H1 (cell line): ENCODE measurements at places on chromosomes 5 and 9.

GRCh38 chr5:5622806-5623205, 200.3 kb downstream of the ICE1 start:
- no peaks in the 10 kb centered on the region for H3K4me1 ChIP-seq
- H3K27me3 ChIP-seq, result no peaks in the 10 kb centered on the region
- no peak for DNase-seq
- no peak overlapping the region for H3K4me3 ChIP-seq
- H3K27ac ChIP-seq, result no peak overlapping the region

GRCh38 chr9:127140181-127140580, 17.7 kb upstream of the ANGPTL2 start:
- DNase-seq, result no peak
- H3K36me3 ChIP-seq, result no peaks in the 10 kb centered on the region
- H3K4me3 ChIP-seq, result no peak overlapping the region
- H3K27me3 ChIP-seq, result no peaks in the 10 kb centered on the region

DNA sequence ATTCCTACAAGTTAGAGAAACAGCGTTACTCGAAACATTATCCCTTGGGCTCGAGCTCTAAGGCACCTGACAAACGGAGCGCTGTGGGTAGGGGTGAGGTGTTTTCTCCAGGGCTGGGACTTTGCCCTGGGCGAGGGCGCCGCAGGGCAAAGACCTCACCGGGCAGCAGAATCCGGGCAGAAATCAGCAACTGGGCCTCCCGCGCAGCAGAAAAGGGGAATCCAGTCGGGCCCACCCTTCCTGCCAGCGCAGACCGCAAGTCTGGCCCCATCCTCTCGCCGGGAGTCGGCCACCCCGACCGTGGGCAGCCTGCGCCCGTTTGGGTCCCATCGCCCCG, 430 bp upstream of the MSH3 start:
- no peak for DNase-seq
- H3K4me1 ChIP-seq, result peaks cover 2% of the 10 kb centered on the region; the same call in 1 of the 2 replicates
- H3K27me3 ChIP-seq, result no peaks in the 10 kb centered on the region
- peak overlapping the region; percentile 76 for H3K27ac ChIP-seq
- H3K36me3 ChIP-seq, result peaks cover 3% of the 10 kb centered on the region

- no peaks in the 10 kb centered on the region for H3K27me3 ChIP-seq
- H3K36me3 ChIP-seq, result no peaks in the 10 kb centered on the region
- 0 out of 2 replicates have a peak, but pooled peaks cover 3% of the 10 kb centered on the region for H3K4me1 ChIP-seq
Observed at GRCh38 chr5:67648201-67648671, 451.6 kb upstream of the CD180 start.

DNA sequence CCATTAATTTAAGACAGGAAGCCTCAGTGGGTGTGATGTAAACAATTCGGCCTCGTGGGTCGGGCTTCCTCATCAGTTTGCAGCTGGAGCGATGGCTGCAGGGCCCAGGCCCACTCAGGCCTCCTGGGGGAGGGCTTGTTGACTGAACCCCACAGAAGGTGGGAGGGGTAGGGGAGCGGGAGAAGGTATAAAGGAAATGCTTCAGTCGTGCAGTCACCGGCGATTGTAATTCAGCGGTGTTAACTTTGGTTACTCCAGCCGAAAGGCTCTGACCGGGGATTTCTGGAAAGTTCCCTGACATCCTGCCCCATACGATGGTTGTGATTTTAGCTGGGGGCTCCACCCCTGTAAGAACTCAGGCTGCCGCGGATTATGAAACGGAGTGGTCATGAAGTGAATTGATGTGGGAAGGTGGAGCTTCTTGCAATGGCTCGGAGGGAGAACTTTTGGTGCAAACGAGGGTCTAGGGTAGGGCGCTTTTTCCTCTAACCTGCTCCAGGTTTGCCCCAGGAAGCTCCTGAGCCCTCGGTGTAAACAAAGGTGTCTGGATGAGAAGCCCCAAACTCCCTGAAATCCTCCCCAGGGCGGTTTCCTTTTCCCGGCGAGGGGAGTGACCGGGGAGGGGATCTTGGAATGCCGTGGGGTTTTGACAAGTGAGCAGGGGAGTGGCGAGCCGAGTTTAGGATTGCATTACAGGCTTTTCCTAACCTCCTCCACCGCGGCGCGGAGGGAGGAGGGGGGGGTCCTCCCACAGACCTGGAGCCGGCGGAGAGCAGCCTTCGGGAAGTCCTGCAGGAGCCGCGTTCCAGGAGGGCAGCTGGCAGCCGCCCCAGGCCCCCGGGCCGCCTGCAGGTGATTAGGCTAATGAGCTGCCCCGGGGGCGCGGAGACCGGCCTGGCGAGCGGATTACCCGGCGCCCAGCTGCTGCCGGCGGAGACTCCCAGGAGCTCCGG, 215.5 kb downstream of the PDZD2 start:
- peak overlapping the region; percentile 76 for H3K4me3 ChIP-seq
- 0 out of 2 replicates have a peak overlapping the region, but pooled peaks have one; percentile 31 for H3K27ac ChIP-seq
- DNase-seq, result peak; percentile 38

DNA sequence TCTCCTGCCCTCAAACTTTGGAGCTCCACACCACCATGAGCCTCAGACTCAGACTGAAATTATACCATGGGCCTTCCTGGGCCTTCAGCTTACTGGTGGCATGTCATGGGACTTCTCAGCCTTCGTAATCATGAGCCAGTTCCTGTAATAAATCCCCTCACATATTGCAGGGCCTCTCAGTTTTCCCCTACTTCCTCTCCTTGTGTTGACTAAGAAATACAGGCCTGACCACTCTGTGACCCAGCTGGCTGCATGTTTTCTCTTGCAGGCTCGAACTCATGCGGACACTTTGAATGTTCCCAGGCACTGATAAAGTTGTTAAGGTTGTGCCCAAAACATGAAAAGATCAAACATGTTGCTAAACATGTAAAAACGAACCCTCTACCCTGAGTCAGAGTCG, 26.2 kb upstream of the SHC3 start:
- H3K27ac ChIP-seq, result no peak overlapping the region
- no peaks in the 10 kb centered on the region for H3K4me1 ChIP-seq
- H3K36me3 ChIP-seq, result no peaks in the 10 kb centered on the region
- H3K27me3 ChIP-seq, result no peaks in the 10 kb centered on the region

DNA sequence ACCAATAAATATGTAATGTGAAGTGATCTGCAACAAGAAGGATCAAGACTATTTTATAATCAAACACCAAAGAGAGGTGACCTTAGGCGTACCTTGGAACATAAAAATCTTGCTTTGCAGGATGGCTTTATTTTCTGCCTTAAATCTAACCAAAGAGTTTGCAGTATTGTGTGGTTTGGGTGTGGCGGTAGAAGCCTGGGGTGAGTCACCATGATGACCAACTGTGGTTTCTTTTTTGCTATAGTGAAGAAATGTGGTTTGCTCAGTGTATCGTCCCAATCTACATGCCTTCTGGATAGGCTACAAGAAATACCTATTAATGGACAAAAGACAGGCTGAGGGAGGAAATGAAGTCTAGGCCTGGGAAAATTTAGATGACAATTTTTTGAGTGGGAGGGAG, 5.1 kb upstream of the CAST start:
- H3K4me1 ChIP-seq, result peaks cover 8% of the 10 kb centered on the region
- no peak overlapping the region for H3K4me3 ChIP-seq
- no peak overlapping the region for H3K27ac ChIP-seq
- peaks cover 2% of the 10 kb centered on the region for H3K27me3 ChIP-seq
- H3K36me3 ChIP-seq, result no peaks in the 10 kb centered on the region

DNA sequence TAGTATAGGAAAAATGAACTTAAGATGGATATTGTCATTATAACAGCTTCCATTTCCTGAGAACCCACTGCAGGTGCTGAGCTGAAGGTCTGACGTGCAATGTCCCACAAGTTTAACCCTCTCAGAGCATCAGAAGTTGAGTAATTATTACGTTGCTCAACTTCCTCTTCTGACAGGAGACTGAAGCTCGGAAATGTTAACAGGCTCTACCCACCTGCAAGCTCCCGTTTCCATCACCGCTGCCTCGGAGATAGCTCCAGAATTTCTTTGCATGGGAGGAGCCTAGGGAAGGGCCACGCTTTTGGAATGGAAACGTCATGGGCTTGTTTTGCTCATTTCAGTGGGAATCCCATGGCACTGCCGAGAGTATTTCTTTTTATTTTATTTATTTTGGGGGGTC, 1.0 kb upstream of the NTMT1 start:
- peaks cover 21% of the 10 kb centered on the region for H3K27me3 ChIP-seq
- H3K36me3 ChIP-seq, result peaks cover 5% of the 10 kb centered on the region
- H3K27ac ChIP-seq, result no peak overlapping the region

GRCh38 chr5:171236651-171237050, 72.4 kb upstream of the TLX3 start:
- DNase-seq, result no peak
- H3K27me3 ChIP-seq, result no peaks in the 10 kb centered on the region
- no peak overlapping the region for H3K27ac ChIP-seq
- no peak overlapping the region for H3K4me3 ChIP-seq

DNA sequence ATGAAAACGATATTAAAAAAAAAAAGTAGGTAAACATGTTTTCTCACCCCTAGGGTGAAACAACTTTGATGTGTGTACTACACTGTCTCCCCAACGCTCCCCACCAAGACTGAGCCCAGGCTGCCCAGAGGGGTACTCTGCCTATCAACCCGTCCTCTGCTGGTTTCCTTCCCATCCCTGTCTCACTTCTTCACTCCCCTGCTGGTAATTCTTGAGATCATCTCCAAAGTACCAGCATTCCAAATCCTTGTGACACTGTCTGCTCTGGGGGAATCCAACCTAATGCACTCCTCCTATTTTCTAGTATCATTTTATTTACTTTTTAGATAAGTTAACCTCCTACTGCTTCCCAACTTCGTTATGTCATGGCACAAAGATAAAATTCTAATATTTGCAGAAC, 6.3 kb upstream of the APTX start:
- no peak overlapping the region for H3K27ac ChIP-seq
- H3K36me3 ChIP-seq, result no peaks in the 10 kb centered on the region
- DNase-seq, result no peak
- H3K4me3 ChIP-seq, result no peak overlapping the region
- no peaks in the 10 kb centered on the region for H3K27me3 ChIP-seq
- H3K4me1 ChIP-seq, result no peaks in the 10 kb centered on the region

DNA sequence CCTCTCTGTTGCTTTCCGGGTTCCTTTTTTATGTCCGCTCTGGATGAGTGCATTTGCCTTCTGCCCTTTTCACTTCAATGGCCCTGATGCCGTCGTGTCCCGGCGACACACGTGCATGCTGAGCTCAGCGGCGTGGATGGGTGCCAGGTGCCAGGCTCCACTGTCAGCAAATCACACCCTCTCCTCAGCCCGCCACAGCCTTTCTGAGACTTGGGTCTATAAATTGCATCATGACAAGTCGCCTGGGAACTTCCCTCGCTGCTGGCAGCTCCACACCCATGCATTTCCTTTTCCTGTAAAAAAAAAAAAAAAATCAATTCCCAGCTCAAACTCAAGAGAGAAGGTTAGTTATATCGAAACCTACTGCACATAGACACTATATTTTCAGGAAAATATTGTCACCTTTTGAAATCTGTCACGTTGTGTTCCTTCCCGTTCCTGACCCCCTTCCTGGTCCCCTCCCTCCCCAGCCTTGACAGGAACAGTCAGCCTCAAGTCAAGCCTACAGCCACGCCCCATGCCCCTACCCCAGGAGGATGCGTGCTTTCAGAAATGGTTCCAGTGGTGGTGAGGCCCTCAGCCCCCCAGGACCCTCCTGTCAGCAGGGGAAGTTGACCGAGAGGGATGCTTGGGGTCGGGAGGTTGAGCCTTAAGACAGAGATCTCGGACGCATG, 110.3 kb upstream of the PTCH1 start:
- no peaks in the 10 kb centered on the region for H3K4me1 ChIP-seq
- H3K27ac ChIP-seq, result no peak overlapping the region
- no peaks in the 10 kb centered on the region for H3K36me3 ChIP-seq
- no peak for DNase-seq
- H3K27me3 ChIP-seq, result no peaks in the 10 kb centered on the region

DNA sequence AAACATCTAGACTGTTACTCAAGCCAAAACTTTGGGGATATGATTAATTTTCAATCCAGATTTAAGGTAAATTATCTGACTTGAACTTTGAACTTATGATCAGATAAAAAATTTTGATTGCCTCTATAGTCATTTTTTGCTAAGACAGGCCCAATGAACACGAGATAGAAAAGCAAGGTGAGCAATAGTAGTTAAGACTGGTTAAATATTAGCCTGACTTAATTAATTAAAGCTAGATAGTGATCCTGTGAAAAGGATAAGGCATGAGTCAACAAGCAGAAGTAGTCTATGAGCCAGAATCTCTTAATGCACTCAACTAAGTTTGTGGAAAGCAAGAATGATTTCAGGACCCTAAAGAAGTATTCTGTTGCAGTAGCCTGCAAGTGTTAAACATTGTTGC, 66.5 kb downstream of the PDE4D start:
- DNase-seq, result no peak
- H3K27ac ChIP-seq, result no peak overlapping the region
- no peak overlapping the region for H3K4me3 ChIP-seq
- H3K27me3 ChIP-seq, result no peaks in the 10 kb centered on the region
- no peaks in the 10 kb centered on the region for H3K36me3 ChIP-seq
- peaks cover 9% of the 10 kb centered on the region for H3K4me1 ChIP-seq

GRCh38 chr5:163350083-163350482, 87.3 kb upstream of the CCNG1 start:
- H3K27ac ChIP-seq, result no peak overlapping the region
- DNase-seq, result no peak
- H3K36me3 ChIP-seq, result no peaks in the 10 kb centered on the region
- no peaks in the 10 kb centered on the region; the same call in 1 of the 2 replicates for H3K4me1 ChIP-seq
- no peak overlapping the region for H3K4me3 ChIP-seq

GRCh38 chr5:86780018-86780417, 162.3 kb downstream of the COX7C start:
- DNase-seq, result no peak
- no peaks in the 10 kb centered on the region for H3K36me3 ChIP-seq
- H3K27ac ChIP-seq, result no peak overlapping the region
- H3K27me3 ChIP-seq, result no peaks in the 10 kb centered on the region
- no peaks in the 10 kb centered on the region for H3K4me1 ChIP-seq

GRCh38 chr9:518540-518939, 303.9 kb downstream of the DOCK8 start:
- no peak for DNase-seq
- H3K4me1 ChIP-seq, result no peaks in the 10 kb centered on the region

DNA sequence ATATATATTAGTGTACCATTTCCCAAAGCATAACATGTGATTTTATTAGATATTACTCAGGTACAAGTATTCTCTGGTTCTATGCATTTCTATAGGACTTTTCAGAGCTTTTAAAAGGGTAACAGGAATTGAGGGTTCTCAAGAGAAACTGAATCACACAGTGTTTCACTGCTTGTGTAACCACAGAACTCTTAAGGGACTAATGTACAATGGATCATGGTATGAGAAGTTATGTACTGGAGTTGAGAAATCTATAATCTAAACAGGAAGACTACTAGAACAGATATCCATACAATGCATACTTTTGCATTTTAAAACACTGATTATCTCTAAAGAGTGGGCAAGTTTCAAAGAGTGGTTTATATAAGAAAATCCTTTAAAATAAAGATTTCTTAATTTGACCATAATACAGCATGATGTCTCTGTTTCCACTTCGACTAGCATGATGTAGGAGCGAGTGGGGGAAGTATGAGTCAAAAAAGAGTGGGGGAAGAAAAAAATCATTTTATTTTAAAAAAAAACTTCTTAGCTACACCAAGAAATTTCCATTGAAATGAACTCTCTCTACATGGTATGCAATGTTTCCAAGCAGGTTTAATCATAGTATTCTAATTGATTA, 183.5 kb downstream of the RFX3 start:
- no peak overlapping the region for H3K27ac ChIP-seq
- no peak for DNase-seq
- H3K36me3 ChIP-seq, result no peaks in the 10 kb centered on the region
- no peaks in the 10 kb centered on the region for H3K27me3 ChIP-seq
- H3K4me3 ChIP-seq, result no peak overlapping the region
